ENCODE measurements at places on chromosomes 13 and 19.

DNA sequence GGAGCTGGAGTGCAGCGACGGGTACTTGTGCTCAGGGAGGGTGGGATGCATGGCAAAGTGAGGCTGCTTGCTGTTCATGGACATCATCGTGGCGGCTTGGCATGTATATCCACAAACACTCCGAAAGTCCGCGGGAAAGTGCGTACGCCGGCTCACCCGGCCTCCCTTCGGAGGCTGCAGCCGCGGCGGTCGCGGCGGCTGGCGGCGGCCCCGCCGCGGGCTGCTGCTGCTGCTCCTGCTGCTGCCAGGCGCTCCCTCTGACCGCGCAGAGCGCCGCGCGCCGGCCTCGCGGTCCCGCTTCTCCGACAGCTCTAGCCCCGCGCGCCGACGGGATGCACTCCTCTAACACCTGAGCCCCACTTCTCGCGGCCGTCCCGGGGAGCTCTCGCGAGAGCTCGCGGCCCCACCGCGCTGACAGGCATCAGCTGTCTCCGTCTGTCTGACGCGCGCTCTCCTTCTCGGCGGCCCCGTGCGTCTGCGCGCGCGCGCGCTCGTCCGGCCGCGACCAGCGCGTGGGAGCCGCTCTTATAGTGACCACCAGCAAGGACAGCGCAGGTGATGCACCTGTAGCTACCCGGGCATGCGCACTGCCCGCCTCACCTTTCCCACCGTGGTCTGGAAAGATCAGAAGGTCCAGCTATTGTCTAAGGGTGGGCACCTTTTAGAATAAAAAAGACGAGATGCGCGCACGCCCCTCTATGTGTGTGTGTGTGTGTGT, at the start of gene POU4F1:
POU4F1 (minus strand) TSS at position 313 of the 718 bp plus-strand sequence; CDS start at position 87, 226 bp downstream.
- peak; percentile 58 for DNase-seq

GRCh38 chr13:48843630-48844380, 131.9 kb upstream of the FNDC3A start:
- no peak for DNase-seq

- DNase-seq, result no peak
These were observed 16.5 kb downstream of the SLC5A5 start for GRCh38 chr19:17888260-17888659.

DNA sequence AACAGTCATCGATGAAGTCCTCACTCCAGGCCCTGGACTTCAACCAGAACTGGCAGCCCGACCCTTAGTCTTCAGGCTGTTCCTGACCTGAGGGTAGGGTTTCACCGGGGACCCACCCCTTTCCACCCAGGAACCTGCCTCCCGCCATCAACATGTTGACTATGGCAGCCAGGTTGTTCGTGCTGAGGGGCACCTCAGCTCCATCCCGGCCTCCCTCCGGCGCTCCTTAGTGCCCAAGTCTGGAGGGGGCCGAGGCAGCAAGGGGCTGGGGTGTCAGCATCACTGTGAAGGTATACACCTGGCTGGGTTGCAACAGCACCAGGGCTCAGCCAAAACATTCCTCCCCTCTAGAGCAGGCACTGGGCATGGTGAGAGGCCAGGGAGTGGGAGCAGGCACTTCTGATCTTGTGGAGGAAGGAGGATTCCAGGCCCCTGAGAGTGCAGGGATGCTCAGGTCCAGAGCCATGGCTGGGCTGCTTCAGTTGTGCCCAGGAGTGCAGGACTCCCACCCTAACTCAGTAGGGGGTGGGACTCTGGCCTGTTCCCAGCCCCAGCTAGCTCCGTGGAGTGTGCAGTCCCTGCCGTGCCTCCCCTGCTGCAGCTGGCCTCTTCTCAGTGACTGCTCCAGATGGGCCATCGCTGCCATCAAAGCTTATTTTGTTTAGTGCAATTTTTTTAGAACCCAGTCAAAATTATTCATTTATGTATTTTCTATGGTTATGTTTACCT, 1445.9 kb downstream of the PCDH9 start:
- no peak for DNase-seq

GRCh38 chr13:100517135-100517534, 71.5 kb downstream of the GGACT start:
- DNase-seq, result no peak

- no peak for DNase-seq
These were observed 298.7 kb downstream of the RFC3 start for GRCh38 chr13:34116651-34117050.

- no peak for DNase-seq
These were observed 425.9 kb downstream of the SLITRK6 start for GRCh38 chr13:85373322-85373721.

- no peak for DNase-seq
These were observed 19.1 kb downstream of the PEX11G start for GRCh38 chr19:7469669-7470285.

GRCh38 chr13:42149136-42149535, 100.7 kb downstream of the DGKH start:
- DNase-seq, result no peak

- DNase-seq, result no peak
These were observed 3.1 kb downstream of the SLC25A15 start for GRCh38 chr13:40792284-40793051.

- no peak for DNase-seq
These were observed 52.2 kb downstream of the SPATA13 start for GRCh38 chr13:24212674-24213073.

DNA sequence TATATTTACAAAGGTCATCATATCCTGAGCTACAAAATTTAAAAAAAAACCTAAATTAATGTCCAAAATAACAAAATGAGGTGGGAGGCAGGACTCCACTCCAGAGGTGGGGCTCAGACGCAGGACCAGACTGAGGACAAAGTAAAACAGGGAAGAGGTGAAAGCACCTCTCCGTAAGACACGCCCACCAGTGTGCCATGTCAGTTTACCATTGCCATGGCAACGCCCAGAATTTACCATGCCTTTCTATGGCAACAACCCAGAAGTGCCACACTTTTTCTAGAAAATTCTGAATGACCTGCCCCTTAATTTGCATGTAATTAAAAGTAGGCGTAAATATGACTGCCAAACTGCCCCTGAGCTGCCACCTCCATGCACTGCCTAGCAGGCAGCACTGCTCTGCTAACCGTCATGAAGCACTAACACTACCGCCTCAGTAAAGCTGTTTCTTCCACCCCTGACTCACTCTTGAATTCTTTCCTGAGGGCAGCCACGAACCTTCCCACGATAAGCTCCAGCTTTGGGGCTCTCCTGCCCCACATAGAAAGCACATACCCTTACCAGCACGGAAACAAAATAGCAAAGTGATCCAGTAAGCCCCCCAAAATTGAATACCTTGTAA, 22.3 kb upstream of the PDCD5 start:
- no peak for DNase-seq

DNA sequence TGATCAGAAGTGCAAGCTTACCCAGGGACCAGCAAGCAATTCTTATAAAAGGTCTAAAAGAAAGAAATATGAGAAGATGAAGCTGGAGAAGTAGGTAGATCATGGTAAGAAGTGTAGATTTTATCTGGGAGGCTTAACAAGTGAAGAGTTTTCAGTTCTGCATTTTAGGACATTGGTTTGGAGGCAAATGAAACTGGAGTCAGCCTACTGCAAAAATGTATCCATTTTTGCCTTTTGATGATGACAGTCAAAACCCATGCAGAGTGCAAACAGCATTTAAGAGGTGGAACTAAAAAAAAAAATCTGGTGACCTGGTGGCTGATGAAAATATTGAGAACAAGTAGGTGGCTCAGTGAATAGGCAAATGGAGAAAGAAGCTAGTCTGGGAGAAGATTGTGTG, 216.9 kb downstream of the DNAJC15 start:
- DNase-seq, result no peak

DNA sequence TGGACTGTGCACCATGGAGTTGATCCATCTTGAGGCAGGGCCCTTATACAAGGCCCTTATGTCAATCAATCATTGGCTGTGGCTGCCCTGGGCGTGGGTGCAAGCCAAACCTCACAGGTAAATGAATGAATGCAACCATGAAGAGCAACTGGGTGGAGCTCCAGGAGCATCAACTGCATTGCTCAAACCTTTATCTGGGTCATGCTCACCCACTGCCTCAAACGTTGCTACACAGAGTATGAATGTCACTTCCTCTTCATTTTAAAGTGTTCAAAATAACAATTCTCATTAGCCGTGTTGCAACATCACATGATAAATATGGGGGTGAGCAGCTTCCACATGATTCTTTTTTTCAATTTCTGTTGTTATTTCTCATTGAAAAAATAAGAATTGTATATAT, 6.4 kb upstream of the ZNF333 start:
- DNase-seq, result no peak

DNA sequence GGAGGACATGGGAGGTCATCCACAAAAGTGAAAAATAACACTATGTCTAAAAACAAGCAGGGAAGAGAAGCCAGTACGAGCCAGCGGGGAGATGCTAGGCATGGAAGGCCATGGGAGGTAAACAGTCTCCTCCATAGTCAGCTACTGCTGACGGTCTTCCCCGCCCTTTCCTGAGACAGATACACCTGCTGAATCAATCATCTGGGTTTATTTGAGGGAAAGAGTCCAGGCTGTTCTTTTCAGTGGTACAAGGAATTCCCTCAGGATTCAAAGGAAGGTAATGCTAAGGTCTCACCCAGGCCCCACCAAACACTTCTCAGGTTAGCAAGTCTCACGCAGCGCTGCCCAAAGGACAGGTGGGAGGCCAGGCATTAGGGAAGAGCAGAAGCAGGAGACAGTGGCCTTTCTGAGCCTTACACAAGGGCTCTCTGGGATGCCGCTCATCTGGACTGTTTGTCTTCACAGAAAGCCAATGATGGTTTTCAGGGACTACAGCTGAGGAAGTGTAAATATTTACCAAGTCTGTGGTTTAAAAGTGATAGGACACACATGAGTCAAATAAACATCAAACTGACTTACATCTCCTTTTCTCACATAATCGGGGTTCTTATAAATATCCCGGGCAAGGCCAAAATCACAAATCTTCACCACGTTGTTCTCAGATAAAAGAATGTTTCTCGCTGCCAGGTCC, 173.9 kb downstream of the FLT1 start:
- DNase-seq, result no peak

- no peak for DNase-seq
These were observed 414.8 kb downstream of the GPC5 start for GRCh38 chr13:91813253-91813652.

DNA sequence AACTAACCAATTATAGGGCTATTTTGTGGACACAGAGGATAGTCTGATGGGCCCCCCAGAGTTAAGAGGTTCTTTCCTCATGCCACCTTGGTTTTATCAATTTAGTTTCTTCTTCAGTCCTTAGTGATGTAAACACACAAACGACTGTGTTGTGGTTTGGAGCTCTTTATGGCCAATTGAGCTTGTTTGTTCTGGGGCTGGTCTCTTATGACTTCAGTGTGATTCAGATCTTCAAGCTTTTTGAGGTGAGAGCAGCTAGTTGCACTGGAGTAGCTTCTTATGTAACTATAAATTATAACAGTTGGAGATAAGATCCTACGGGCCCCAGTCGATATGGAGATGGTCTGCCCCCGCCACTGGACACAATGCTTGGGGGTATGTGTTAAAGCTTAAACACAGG, 22.0 kb upstream of the GJB6 start:
- no peak for DNase-seq

DNA sequence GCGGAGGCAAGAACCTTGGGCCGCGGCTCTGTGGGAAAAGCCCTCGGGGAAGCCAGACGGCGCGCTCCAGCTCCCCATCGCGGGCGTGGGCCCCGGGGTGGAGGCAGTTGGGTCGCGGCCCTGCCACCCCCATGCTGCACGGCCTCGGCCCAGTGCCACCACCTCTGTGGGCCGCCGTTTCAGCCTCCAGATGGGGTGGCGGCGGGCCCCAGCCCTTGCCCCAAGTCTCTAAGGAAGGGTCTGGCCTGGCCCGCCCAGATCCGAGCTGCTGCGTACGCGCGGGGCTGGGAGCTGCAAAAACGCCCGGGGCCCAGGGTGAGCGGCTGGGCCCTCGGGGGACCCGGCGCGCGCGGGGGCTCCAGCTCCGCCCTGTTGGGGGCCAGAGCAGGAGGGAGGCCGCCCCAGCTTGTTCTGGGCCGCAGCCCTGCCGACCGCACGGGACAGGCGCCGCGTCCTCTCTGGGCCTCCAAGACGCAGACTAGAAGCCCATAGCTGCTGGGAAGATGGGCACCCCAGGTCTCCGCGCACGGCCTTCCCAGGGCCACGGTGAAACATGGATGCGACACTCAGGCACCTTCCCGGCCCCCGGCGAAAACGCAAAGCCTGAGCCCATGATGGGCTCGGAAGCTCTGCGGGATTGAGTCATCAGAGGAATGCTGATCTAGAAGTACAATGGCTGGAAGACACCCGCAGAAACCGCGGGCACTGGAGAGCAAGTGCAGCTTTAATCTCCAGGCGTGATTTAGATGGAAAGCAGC, 110.1 kb downstream of the KCTD15 start:
- no peak for DNase-seq

GRCh38 chr19:5038631-5039271, 69.8 kb downstream of the KDM4B start:
- DNase-seq, result no peak

DNA sequence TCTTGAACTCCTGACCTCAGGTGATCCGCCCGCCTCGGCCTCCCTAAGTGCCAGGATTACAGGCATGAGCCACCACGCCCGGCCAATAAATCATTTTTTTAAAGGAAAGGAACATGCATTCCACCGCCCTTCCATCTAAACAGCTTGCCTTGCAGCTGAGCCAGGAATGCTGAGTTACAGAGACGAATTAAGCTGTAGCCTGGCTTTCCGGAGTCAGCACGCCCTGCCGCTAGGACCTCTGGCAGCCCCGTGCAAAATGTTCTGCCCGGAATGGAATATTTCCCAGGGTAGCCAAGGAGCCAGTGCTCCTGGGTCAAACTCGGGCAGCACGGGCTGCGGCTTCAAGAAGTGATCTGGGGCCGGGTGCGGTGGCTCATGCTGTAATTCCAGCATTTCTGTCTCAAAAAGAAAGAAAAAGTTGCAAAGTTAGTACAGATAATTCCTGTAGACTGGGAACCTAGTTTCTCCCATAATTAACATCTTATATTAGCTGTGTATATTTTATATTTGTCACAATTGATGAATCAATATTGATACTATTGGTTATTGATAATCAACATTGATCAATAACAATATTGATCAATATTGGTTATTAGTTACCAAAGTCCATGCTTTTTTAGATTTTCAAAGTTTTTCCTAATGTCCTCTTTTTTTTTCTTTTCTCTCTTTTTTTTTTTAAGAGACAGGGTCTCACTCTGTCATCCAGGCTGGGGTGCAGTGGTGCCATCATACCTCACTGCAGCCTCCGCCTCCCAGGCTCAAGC, 19.2 kb downstream of the ATCAY start:
- no peak for DNase-seq

DNA sequence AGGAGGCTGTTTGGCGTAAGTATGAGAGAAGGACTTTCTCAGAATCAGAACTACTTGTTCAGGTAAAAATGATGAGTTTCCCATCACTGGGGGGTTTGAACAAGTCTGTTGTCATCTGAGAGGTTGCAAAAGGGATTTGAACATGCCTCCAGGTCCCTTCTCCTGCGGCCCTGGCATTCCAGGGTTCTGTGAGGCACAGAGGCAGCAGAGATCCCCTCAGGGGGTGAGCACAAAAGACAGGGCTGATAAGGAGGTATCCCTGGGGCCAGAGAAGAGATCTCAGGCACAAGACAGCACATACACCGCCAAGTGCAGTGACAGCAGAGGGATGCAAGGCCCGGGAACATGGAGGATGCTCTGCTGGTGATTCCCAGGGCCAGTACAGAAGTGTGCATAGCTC, 275.8 kb upstream of the TSHZ3 start:
- no peak for DNase-seq

All from stimulated activated CD8-positive, alpha-beta memory T cell treated with anti-CD3 and anti-CD28 coated beads, Interleukin-7, amount 100 ng/mL, for 48 hours (primary cell).